ENCODE measurements at places on chromosomes 6 and 20. TPM values are rescaled to one million over a fixed set of nuclear protein-coding genes. Genes with fewer than 3 reads are reported as not detected.

The ADGB gene
- total RNA-seq = 1.3 TPM

The CEBPB gene
- 133 TPM for total RNA-seq

The ESF1 gene
- total RNA-seq = 13.0 TPM

DNA sequence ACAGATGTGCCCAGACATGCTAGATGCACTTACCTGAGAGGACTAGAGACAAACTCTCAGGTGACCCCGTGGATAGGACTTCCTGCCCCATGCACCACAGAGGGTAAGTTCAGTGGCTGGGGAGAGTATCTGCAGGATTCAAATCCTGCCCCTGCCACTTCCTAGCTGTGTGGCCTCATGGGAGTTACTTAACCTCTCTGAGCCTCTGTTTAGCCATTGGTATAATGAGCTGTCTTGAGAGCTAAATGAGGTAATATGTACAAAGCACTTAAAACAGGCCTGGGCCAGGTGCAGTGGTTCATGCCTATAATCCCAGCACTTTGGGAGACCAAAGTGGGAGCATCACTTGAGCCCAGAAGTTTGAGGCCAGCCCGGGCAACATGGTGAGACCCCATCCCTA lies 59.3 kb downstream of the GRM4 start:
- DNase-seq = no peak
- H3K4me1 ChIP-seq = no peaks in the 10 kb centered on the region
- H3K4me3 ChIP-seq = no peak overlapping the region
- H3K27me3 ChIP-seq = no peaks in the 10 kb centered on the region

DNA sequence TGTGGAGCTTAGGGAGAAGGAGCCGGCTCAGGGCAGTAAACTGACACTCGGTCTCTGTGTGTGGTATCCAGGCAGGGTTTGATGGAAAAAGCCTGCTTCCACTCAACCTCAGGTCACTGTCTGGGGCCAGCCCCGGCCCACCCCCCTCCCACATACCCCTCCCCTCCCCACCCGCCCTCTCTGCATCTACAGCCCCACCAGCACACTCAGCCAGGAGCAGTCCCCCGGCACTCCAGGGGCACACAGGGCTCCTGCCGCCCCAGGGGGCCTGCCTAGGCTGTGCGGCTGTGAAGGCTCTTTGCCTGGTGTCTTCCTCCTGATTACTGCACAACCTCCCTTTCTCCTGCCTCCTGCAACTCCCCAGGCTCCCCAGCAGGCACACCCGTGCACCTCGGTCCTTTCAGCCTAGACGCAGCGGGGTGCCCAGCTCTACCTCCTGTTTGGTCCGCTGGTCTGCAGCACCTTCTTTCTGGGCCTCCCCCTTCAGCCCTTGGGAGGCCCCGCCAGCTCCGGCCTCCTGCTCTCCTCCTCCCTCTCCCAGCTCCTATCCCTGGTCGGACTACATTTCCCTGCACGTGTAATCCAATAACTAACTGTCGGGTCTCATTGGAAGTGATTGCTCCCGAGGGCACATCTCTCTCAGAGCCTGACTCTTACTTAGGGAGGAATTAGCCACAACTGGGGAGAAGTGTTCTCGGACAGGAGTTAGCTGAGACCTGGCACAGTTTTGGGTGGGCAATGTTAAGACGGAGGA lies 1.3 kb upstream of the FOXF2 start:
- no peaks in the 10 kb centered on the region for H3K36me3 ChIP-seq
- peaks cover 100% of the 10 kb centered on the region for H3K27me3 ChIP-seq
- H3K4me1 ChIP-seq = peaks cover 33% of the 10 kb centered on the region
- peak; percentile 78 for DNase-seq

- no peaks in the 10 kb centered on the region for H3K36me3 ChIP-seq
- H3K4me3 ChIP-seq = no peak overlapping the region
- DNase-seq = no peak
- H3K4me1 ChIP-seq = no peaks in the 10 kb centered on the region
- H3K27ac ChIP-seq = no peak overlapping the region
- peaks cover 91% of the 10 kb centered on the region for H3K27me3 ChIP-seq
Measured at GRCh38 chr6:27608916-27609883, 136.3 kb upstream of the ZNF184 start.

- no peaks in the 10 kb centered on the region for H3K27me3 ChIP-seq
- no peak overlapping the region for H3K27ac ChIP-seq
- peaks cover 34% of the 10 kb centered on the region for H3K4me1 ChIP-seq
- DNase-seq = no peak
- no peak overlapping the region for H3K4me3 ChIP-seq
Measured at GRCh38 chr20:53840532-53840931, 229.9 kb downstream of the BCAS1 start.

GRCh38 chr6:42059743-42060142 lies 9.4 kb downstream of the TAF8 start:
- no peaks in the 10 kb centered on the region for H3K4me1 ChIP-seq
- no peak overlapping the region for H3K4me3 ChIP-seq
- peaks cover 93% of the 10 kb centered on the region for H3K36me3 ChIP-seq
- no peak for DNase-seq
- no peak overlapping the region for H3K27ac ChIP-seq

GRCh38 chr6:128642132-128642531 lies 121.7 kb upstream of the PTPRK start:
- no peak overlapping the region for H3K27ac ChIP-seq
- no peaks in the 10 kb centered on the region for H3K4me1 ChIP-seq
- no peak for DNase-seq
- H3K36me3 ChIP-seq = no peaks in the 10 kb centered on the region
- H3K4me3 ChIP-seq = no peak overlapping the region
- H3K27me3 ChIP-seq = no peaks in the 10 kb centered on the region

- H3K36me3 ChIP-seq = peaks cover 97% of the 10 kb centered on the region
- H3K4me1 ChIP-seq = peaks cover 25% of the 10 kb centered on the region
- no peaks in the 10 kb centered on the region for H3K27me3 ChIP-seq
- DNase-seq = no peak
Measured at GRCh38 chr20:56483970-56484369, 15.5 kb downstream of the RTF2 start.

- H3K4me3 ChIP-seq = peak overlapping the region; percentile 11
- H3K27ac ChIP-seq = no peak overlapping the region
- peaks cover 5% of the 10 kb centered on the region for H3K4me1 ChIP-seq
- H3K36me3 ChIP-seq = no peaks in the 10 kb centered on the region
Measured at GRCh38 chr6:90413867-90414266, 117.2 kb upstream of the BACH2 start.

DNA sequence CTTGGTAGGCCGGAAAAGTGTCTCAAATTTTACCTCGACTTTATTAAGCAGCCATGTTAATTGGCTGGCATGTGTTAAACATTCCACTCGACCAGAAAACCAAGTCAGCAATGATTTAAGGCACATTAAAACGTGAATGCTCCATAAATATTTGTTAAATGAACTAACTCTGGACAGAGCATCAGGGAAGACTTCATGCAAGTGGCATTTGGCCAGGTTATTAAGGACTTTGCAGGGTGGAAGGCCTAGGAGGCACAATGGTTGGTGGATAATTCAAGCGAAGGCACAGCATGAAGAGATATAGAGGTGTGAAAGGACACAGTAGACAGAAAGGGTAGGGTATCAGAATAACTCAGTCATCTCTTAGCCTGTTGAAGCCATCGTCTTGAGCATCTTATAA lies 23.0 kb downstream of the ELOVL5 start:
- H3K4me3 ChIP-seq = no peak overlapping the region
- no peak for DNase-seq
- no peaks in the 10 kb centered on the region for H3K36me3 ChIP-seq
- no peak overlapping the region for H3K27ac ChIP-seq

GRCh38 chr6:62740596-62740995 lies 454.6 kb upstream of the KHDRBS2 start:
- H3K27me3 ChIP-seq = no peaks in the 10 kb centered on the region
- H3K27ac ChIP-seq = no peak overlapping the region
- no peak for DNase-seq
- no peaks in the 10 kb centered on the region for H3K4me1 ChIP-seq

GRCh38 chr6:39829331-39829730 lies 37.2 kb downstream of the DAAM2 start:
- no peaks in the 10 kb centered on the region for H3K36me3 ChIP-seq
- H3K4me1 ChIP-seq = no peaks in the 10 kb centered on the region
- H3K4me3 ChIP-seq = no peak overlapping the region
- DNase-seq = no peak
- peak overlapping the region; percentile 8 for H3K27ac ChIP-seq
- no peaks in the 10 kb centered on the region for H3K27me3 ChIP-seq

GRCh38 chr6:130547723-130548122 lies 181.9 kb downstream of the TMEM200A start:
- no peak overlapping the region for H3K27ac ChIP-seq
- no peak for DNase-seq
- no peak overlapping the region for H3K4me3 ChIP-seq

DNA sequence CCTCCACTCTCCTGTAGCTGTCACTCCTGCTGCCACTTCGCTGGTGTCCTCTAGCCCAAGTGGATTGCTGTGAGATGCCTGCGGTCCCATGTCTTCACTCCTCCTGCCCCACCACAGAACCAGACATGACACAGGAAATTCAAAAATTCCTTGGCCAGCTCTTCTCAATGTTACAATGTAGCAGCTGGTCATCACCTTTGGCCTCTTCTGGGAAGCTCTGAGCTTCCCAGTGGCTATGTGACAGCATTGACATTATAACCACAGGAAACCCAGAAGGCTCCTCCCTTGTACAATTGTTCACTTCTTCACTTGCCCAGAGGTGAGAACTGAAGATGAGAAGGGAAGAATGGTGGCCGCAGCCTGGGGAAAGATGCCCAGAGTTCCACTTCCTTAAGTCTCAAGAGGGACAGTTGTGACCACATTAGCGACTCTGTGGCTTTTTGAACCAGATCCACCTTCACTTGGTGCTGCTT lies 76.1 kb upstream of the NAA20 start:
- peak overlapping the region; percentile 19 for H3K27ac ChIP-seq
- no peak for DNase-seq
- H3K4me3 ChIP-seq = no peak overlapping the region
- H3K27me3 ChIP-seq = no peaks in the 10 kb centered on the region

DNA sequence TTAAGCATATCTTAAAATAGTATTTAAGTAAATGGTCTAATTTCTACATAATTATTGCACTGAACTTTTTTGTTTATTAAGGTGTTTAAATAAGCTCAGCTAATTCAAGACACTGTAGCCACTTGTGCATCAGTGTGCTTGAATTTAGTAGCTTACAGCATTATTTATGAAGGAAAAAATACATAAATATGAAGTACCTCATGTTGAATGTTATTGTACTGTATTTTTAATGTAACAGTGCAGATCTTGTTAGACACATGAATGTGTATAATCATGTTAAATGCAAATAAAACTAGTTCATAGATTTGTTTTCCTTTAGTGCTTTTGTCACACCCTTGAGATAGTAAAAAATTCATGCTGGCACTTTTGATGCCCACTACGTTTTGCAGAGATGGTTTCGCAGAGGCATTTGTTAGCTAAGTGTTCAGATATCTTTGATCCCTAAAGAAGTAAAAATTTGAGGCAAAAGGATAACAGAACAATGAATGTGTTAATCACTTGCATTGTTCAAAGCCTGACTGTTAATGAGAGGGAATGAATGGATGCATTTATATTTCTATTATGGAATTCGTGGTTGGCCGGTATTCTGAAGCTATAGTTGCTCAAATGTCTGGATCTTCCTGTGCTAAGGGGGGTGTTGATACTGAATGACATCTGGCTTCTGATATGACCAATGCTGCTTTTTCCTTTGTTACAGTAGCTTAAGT lies 8.8 kb downstream of the BTBD3 start:
- no peak overlapping the region for H3K27ac ChIP-seq
- H3K4me3 ChIP-seq = no peak overlapping the region
- H3K36me3 ChIP-seq = no peaks in the 10 kb centered on the region
- no peak for DNase-seq
- no peaks in the 10 kb centered on the region for H3K27me3 ChIP-seq

DNA sequence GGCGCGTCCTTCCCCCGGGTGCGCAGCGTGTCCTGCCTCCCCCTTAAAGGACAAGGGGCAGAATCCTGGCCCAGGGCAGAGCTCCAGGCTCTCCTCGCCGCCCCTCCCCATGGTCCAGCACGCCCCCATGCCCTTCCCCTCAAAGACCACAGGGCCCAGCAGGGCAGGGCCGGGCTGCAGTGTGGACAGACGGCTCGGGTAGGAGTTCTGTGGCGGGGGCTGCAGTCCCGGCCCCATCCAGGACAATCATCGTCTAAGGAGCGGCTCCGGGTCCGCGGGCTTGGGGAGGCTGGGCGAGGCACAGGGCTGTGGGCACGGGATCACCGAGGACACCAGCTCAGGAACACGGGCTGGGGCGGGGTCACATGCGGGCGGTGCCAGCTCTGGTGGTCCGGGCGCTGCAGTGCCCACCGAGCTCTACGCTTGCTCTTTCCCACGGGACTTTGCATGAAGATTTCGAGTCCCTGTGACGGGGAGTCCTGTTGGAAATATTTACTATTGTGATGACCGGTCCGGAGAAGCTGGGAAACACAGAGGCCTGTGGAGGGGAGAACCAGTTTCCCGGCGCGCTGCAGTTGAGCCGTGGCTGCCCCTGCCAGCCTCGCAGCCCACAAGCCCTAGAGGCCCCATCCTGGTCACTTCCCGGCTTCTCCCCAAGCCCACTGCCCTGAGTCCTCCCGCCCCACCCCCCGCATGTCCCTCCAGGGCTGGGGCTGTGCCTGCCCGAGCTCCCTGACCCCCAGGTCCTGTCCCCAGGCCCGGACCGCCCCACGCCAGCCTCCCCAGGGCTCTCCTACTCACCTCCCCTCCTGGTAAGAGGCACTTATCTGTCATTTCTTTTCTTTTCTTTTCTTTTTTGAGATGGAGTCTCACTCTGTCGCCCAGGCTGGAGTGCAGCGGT lies 20.6 kb downstream of the SLC17A9 start:
- H3K27me3 ChIP-seq = peaks cover 37% of the 10 kb centered on the region
- H3K4me1 ChIP-seq = peaks cover 8% of the 10 kb centered on the region
- H3K27ac ChIP-seq = no peak overlapping the region
- H3K4me3 ChIP-seq = no peak overlapping the region
- DNase-seq = no peak
- no peaks in the 10 kb centered on the region for H3K36me3 ChIP-seq
